DND-41 (cell line): ENCODE measurements at places on chromosomes 2 and 18.

GRCh38 chr2:23564615-23564960, 179.6 kb downstream of the KLHL29 start:
- DNase-seq, result no peak

DNA sequence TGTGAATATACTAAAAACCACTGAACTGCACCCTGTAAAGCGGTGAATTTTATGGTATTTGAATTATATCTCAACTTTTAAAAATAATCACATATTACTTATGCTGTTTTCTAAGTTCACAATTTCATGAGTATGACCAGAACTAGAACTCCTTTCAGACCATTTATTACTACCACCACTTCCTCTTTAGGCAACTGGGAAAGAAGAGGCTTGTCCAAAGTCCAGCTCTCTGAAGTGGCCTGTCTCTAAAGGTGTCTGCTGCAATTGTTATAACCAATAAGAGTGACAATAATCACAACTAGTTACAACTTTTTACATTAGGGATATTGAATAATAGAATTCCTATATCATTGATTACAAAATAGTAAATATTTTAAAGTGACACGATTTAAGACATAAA, 267.9 kb upstream of the PIK3C3 start:
- DNase-seq, result no peak

- DNase-seq, result no peak
These were observed 32.3 kb upstream of the XDH start for GRCh38 chr2:31446848-31447247.

GRCh38 chr2:115939902-115940301, 1497.5 kb downstream of the DPP10 start:
- DNase-seq, result no peak

GRCh38 chr2:16238001-16238761, 297.8 kb downstream of the MYCN start:
- DNase-seq, result no peak

- no peak for DNase-seq
These were observed at the start of gene SAG for GRCh38 chr2:233307565-233307964. TSS of gene SAG (plus strand) at chr2:233307816. CDS start at chr2:233309190, 1,374 bp downstream.

DNA sequence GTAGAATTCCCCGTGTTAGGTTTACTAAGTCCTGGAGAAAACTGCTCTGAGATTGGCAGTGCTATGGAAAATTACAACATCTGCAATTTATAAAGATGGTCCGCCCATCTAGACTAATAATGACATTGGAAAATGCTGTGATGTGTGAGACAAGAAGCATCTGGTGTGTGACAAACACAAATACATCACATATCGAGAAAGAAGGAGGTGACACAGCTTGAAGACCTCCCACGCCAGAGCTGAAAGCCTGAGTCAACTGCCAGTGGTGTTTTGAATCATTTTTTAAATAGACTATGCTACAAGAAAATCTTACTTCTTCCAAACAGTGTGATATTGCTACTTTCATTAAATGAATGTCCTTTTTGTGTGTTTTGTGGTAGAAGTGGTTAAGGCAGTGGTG, 8.6 kb upstream of the ANO7 start:
- no peak for DNase-seq

DNA sequence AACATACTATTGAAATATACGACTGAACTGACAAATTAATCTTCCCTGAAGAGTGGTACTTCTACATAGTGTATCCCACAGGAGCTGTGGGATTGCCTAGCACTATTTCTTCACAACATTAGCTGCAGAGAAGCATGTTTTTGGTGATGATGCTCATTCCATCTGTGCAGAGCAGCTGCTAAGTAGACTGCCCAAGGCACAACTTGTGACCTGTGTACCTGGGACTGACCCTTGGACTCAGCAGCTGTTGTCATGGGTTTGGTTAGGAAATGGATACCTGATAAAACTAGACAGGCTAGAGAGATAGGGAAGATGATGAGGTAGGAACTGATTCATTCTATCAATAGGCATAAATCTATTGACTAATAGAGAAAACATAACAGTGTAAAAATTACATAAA, 1204.0 kb downstream of the DSC3 start:
- no peak for DNase-seq

- DNase-seq, result no peak
These were observed 381.6 kb downstream of the ERBB4 start for GRCh38 chr2:212157012-212157411.

- DNase-seq, result no peak
These were observed 39.7 kb downstream of the UBE2F start for GRCh38 chr2:238006510-238006909.

DNA sequence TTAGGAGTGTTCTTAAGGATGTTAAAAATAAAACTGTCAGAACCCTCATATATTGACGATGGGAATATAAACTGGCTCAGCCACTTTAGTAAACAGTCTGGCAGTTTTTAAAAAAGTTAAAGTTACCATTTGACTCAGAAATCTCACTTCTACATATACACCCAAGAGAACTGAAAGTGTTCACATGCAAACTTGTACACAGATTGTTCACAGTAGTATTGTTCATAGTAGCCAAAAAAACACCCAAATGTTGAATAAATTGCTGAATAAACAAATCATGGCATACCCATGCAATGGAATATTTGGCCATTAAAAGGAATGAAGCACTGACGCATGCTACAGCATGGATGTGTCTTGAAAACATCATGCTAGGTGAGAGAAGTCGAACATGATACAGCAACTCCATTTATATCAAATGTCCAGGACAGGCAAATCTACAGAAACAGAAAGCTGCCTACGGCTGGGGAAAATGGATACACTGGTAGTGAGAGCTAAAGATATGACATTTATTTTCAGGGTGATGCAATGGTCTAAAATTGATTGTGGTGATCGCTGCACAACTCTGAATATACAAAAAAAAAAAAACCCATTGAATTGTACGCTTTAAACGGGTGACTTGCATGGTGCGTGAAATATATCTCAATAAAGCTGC, 10.1 kb downstream of the RPL31 start:
- no peak for DNase-seq

- no peak for DNase-seq
These were observed 120.6 kb upstream of the SP3 start for GRCh38 chr2:174085781-174086180.

DNA sequence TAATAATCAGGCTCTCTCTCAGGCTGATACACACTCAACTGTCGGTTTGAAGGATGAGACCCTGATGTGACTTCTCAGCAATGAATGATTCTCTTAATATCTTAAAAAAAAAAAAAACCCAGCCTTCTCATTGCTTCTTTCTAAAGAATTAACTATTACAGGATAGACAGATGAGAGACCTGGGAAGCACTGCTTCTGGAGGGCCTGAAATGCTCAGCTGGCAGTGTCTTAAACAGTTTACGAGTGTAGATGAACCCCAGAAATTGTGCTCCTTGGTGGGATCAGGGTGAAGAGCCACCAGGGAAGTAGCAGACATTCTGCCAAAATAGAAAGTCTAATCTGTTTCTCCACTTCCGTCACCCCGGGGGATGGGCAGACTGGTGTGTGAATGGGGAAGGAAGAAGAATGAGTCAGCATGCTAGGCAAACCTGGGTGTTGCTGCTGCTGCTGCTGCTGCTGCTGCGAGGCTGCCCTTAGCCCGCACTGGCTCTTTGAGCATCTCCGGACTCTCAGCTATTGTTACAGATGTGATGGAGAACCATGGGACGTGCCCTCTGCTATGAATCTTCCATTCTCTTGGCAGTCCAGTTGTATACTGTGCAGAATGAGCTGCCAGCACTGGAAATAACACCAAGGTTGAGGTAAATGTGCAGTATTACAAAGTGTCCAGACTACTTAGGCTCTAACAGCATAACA, 158.4 kb downstream of the SETBP1 start:
- peak; percentile 89 for DNase-seq

GRCh38 chr2:48315896-48316194, 214.1 kb upstream of the STON1 start:
- peak; percentile 53 for DNase-seq

DNA sequence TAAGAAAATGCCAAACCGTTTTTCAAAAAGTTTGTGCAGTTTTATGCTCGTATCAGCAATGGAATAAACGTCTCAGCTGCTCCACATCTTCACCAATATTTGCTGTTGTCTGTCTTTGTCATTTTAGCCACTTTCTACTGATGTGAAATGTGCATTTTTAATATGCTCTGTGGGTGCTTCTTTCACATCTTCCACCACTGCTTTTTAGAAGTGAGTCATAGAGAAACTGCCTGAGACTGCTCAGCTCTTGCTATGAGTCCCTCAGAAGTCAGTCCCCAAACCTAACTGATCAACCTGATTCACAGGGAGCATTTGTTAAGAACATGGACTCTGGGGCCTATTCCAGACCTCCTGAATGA, 41.0 kb upstream of the EPC2 start:
- no peak for DNase-seq

- DNase-seq, result no peak
These were observed 64.8 kb downstream of the ARMC9 start for GRCh38 chr2:231263118-231263831.

DNA sequence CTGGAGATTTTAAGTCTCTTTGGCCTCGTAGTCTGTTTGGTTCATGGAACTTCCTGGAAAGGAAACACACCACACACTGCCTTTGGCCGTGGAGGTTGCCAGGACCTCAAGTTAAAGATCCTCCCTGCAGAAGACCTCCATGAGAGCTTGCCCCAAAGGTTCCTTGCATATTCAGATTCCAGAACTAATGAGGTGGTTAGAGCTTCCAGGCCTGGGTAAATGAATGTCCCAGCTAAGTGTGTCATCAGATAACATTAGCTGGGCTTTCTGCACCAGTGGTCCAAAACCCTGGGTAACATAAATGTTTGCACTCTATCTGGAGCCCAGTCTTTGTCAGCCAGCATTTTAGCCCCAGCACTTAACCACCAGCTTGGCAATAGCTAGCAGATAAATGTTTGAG, 122.1 kb upstream of the EML6 start:
- DNase-seq, result no peak

DNA sequence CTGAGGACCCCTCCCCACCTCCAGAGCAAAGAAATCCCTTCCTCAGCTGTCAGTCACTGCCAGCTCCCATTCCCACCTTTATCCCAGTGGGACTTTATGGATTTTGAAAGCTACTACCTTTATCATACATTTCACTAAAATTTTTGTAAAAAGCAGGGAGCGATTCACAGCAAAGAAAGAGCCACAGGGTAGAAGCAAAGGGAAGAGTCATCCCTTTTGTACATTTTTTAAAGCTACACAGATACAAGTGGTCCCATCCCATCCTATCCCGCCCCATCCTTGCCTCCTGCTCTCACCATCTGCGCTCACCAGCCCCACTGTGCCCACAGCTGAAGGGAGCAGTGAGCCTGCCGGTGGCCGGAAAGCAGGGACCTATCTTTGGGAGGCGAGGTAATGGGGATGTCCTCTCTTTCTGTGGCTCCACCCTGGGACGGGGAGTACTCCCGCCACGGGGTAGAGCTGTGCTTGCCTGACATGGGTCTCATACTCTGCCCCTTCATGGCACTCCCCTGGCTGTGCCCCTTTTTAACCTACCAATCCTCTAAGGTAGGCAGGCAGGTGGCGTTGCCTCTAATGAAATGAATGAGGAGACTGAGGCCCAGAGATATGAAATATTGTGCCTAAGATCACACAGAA, 13.2 kb downstream of the SH2D6 start:
- no peak for DNase-seq

DNA sequence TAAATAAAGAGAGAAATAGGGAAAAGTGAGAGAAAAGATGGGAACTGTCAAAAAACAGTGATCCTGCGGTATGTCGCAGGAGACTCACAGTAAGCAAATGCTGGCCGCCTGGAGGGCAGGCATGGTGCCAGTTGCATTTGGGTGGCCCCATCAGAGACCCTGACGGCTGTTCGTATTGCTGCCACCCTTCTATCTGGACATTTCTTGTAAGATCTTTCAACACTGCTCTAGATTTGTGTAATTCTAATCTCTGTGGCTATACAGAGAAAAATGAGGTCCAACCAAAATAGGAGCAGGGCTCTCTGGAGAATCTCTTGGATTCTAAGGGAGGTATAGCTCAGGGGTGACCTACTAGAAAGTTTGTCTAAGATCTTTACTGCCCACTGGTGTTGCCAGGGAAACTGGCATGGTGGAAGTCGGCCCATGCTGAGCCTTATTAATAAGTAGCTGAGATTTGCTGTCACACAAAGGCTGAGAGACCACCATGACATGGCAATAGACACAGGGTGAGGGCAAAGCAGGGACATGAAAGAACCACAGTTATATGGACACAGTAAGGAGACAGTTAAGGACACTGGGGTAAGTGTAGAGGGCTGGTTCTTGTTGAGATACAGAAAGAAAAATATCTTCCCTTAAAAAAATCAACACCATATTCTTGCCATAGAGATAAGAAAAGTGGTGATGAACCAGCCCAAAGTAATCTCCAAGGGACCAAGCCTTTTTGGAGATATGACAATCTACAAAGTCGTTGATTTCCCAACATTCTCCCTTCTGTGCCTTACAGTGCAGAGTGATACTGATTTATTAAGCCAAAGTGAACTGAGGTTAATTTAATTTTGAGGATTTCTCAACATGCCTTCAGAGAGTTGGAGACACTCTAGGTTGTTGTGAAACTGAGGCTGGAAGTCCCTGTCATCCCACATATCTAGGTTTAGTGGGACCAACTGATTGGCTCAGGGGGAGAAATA, 26.4 kb upstream of the FZD7 start:
- no peak for DNase-seq

GRCh38 chr2:217853301-217853881, 149.4 kb downstream of the TNS1 start:
- DNase-seq, result no peak

DNA sequence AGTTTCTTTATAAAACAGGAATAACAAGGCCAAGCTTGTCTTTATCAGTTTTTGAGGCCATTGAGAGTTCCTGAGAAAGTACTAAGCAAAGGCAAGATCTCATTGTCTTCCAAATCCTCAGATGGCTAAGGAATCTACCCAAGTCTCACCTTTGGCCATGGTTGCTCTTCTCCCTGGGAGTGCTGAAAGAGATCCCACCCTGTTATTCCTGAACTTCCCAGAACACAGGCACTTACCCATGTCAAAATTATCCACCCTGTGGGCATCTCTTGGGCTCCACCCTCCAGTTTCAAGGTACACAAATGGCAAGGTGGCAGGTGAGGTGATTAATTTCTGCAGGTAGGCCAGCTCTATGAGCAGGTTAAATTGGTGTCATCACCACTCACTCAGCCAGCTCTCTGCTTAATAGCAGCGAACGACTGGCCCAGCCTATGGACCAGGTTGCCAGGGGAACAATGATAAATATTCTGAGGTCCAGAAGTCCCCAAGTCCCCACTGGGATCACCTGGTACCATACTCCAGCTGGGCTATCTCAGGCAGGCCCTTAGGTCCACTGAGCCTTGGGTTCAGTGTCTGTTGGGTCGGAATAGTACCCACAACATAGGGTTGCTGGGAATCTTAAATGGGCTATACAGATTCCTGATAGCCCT, 2.3 kb upstream of the SPRED2 start:
- DNase-seq, result no peak

- DNase-seq, result no peak
These were observed 29.1 kb downstream of the ALMS1 start for GRCh38 chr2:73414696-73415095.

DNA sequence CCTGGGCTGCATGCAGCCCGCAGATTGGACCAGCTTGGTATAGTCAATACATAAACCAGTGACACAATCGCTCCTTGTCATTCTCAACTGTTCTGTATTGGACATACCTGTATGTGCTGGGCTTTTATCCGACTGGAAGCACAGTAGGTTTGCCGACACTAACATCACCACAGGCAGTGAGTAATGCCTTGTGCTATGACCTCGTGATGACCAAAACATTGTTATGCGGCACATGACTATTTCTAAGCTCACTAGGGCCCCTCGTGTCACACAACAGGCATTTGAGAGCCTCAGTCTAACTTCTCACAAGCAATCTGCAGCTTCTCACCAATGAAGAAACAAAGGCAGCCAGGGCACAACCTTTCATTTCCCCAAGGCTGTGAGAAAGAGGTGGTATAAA, 320.8 kb downstream of the AFF3 start:
- DNase-seq, result no peak

GRCh38 chr2:1055014-1055595, 104.5 kb downstream of the SNTG2 start:
- no peak for DNase-seq
